ENCODE measurements at places on chromosomes 4 and X. TPM values are rescaled to one million over a fixed set of nuclear protein-coding genes. Genes with fewer than 3 reads are reported as not detected.

The XAGE1B gene
- total RNA-seq: not detected

The BEX5 gene
- total RNA-seq: 1.7 TPM

The TBX22 gene
- total RNA-seq: not detected

The GSX2 gene
- total RNA-seq: not detected

The VSIG4 gene
- total RNA-seq: not detected
